ENCODE measurements at places on chromosomes 6 and 20.

DNA sequence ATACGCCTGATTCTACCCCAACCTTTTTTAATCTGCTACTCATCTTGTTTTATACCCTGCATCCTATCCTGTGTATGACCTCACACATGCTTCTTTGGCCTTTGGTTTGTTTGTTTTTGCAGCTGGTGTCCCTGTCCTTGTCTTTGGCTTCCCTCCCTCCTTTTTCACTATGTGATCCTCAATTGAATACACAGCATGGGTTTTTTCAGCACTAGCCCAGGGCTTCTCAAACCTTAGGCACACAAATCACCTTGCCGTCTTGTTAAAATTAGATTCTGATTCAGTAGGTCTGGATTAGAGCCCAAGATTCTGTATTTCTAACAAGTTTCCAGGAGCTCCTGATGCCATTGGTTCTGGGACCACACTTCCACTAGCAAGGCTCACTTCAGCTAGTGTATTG, 321.5 kb upstream of the MAN1A1 start:
- DNase-seq = no peak

GRCh38 chr20:1292620-1293019, 26.5 kb downstream of the SNPH start:
- DNase-seq = no peak

DNA sequence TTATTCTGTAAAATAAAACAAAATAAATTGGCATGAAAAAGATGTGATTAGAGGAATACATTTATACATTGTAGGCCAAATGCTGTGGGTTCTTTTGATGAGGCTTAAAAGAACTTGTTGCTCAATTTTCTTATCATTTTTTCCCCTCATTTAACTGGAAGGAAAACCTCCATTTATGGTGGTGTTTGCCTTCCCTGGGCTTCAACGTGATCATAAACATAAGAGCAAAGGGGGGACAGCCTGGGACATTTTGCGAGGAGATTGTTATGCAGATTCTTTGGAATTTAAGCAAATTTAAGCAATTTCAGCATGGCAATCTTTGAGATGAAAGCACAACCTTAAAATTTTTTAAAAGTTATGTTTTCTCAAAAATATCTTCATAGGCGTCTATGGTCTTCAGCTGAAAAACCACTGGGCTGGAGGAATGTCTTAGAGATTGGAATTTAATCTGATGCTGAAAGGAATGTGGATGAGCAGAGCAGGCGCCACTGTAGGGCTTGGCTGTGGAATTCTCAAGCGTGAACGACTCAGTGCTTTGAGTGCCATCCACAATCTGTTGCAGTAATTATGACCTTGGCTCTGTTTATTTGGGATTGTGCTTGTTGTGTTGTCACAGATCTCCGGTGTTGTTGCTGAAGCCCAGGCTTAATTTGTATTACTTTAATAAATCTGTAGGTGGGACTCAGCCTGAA, 149.4 kb upstream of the MLIP start:
- peak; percentile 67 for DNase-seq

DNA sequence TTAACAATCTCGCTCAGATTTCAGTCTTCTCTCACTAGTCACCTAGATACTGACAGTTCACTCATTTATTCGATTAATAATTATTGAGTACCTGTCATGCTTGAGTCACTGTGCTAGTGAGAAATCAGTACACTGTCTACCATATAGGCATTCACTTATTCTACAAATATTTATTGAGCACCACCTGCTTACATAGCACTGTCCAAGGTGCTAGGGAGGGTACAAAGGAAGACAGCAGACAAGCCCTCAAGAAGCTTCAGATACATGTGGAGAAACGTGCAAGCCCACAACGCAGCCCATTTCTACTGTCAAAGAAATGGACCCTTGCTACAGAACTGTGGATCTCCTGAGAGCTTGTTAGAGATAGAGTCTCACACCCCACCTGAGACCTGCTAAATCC, 85.1 kb upstream of the SNAP25 start:
- no peak for DNase-seq

DNA sequence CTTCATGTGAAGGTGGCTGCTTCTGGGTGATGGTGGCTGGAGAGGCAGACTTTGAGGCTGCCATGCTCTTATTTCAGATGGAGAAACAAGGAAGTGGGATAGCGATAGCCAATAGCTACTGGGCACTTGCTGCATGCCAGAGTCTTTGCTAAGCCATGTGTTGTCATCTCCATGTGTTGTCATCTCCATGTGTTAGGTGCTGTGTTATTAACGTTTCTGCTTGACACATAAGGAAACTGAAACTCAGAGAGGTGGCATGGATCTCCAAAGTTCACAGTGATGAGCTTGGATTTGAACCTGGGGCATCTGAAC, 16.9 kb downstream of the KIAA1755 start:
- DNase-seq = no peak

DNA sequence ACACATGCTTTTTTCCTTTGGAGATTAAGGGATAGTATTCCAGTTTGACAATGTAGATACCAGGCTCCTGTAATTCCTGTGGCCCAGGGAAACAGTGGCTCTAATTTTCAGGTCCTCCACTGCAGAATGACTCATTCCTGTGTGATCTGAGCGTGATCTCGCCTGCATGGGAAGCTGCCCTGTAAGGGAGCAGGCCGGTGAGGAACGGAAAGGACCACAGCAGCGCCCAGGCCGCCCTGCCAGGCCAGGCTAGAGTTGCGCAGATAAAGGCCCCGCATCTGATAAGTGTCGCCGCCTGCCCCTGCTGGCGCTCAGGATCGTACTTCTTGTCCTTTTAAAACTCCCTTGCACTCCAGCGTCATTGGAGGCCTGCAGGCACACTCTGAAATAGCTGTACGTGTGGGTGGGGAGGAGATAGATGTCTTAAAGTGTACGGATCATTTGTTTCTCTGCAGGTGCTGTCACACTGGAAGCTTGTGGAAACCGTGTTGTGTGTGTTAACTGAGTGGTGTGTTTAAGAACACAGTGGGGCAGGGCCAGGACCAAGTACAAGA, 60.7 kb downstream of the SYNJ2 start:
- DNase-seq = peak; percentile 93

GRCh38 chr6:83215131-83216047, 22.2 kb downstream of the RWDD2A start:
- DNase-seq = peak; percentile 84

- DNase-seq = no peak
These were observed 523 bp downstream of the CPXM1 start for GRCh38 chr20:2799688-2800520.

GRCh38 chr6:54086439-54086838, 24.8 kb upstream of the MLIP start:
- DNase-seq = no peak

DNA sequence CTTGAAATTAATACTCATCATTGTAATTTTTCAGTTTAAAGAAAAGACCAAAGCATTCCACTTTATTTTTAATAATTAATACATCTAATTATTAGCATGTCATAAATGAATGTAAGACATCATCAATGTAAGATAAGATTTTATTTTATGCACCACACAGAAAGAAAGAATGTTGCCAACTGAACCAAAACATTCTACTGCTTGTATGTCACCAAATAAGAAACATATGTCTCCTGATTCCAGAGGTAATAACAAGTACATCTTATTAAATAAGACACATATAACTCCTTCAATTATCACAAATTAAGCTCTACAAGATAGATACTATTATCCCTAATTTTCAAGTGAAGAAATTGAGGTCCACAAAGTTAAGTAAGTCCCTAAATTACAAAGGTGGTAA, 189.5 kb downstream of the GMDS start:
- no peak for DNase-seq

GRCh38 chr6:114747995-114748625, 405.3 kb upstream of the HS3ST5 start:
- DNase-seq = peak; percentile 60
